ENCODE measurements at places on chromosomes 16 and 17. TPM values are rescaled to one million over a fixed set of nuclear protein-coding genes. Genes with fewer than 3 reads are reported as not detected.

Gene CLDN7
- total RNA-seq: not detected

Gene SMIM22
- total RNA-seq: not detected

Gene AANAT
- total RNA-seq: not detected

Gene RAC3
- 2.6 TPM for total RNA-seq

Gene SRCIN1
- 1.1 TPM for total RNA-seq

Gene CCDC92B
- not detected for total RNA-seq

Gene CBFA2T3
- total RNA-seq: 2.6 TPM

Gene HYDIN
- total RNA-seq: 3.8 TPM

Gene IGF2BP1
- total RNA-seq: not detected

Gene CCL18
- 3.6 TPM for total RNA-seq

Gene ZFHX3
- 18.9 TPM for total RNA-seq

Gene MT1A
- 30.0 TPM for total RNA-seq

Gene SEZ6L2
- total RNA-seq: 2.6 TPM

Gene CCDC40
- total RNA-seq: 9.3 TPM

Gene TAT
- total RNA-seq: not detected

Gene C16orf74
- 1.4 TPM for total RNA-seq

Gene AGRP
- total RNA-seq: not detected

Gene ASIC2
- total RNA-seq: 0.75 TPM

Gene FAM171A2
- total RNA-seq: 2.4 TPM

Gene MILR1
- total RNA-seq: 2.4 TPM

Gene SEC14L1
- 54.0 TPM for total RNA-seq

Gene TCAP
- total RNA-seq: 3,380 TPM

Gene SCN4A
- 2.5 TPM for total RNA-seq

Gene MAF
- 16.7 TPM for total RNA-seq

Gene EPOP
- 0.70 TPM for total RNA-seq

Gene SPHK1
- 6.4 TPM for total RNA-seq

Gene NUDT7
- total RNA-seq: 35.0 TPM

Gene LRRC37A
- 0.33 TPM for total RNA-seq

Gene CBX2
- total RNA-seq: 1.7 TPM

Gene TIMM22
- 15.4 TPM for total RNA-seq

Gene LITAFD
- not detected for total RNA-seq

Gene NFATC2IP
- total RNA-seq: 10.6 TPM

Gene LGALS9B
- total RNA-seq: not detected

Gene TP53TG3
- not detected for total RNA-seq

Gene TPSG1
- total RNA-seq: not detected

Gene CD300A
- 7.8 TPM for total RNA-seq

Gene IL34
- total RNA-seq: 0.39 TPM

Gene ALDOC
- total RNA-seq: 363 TPM

Gene TAC4
- total RNA-seq: not detected

Gene VPS35L
- 27.0 TPM for total RNA-seq

Gene FAM20A
- 2.5 TPM for total RNA-seq

Gene RNF43
- total RNA-seq: 4.4 TPM

Gene TSPAN10
- total RNA-seq: not detected

Gene CD300H
- not detected for total RNA-seq

Gene RCVRN
- total RNA-seq: 0.37 TPM
